ENCODE measurements at places on chromosomes 1 and 21.

DNA sequence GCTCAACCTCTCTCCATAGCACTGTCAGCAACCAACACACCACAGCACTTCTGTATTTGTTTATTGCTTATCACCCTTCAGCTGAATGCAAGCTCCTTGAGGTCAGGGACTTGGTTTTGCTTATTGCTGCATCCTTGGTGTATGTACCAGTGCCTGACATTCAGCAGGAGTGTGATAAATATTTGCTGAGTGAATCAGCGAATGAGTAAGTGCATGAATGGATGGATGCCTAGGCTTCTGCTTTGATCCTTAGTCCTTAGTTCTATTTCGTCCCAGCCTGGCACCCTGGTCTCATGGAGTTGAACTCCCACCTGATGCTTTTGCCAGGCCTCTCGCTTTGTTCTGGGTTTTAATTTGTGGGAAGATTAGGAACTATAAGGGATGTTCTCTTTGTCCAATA is 88.2 kb downstream of the ZSCAN20 start:
- DNase-seq, result no peak

DNA sequence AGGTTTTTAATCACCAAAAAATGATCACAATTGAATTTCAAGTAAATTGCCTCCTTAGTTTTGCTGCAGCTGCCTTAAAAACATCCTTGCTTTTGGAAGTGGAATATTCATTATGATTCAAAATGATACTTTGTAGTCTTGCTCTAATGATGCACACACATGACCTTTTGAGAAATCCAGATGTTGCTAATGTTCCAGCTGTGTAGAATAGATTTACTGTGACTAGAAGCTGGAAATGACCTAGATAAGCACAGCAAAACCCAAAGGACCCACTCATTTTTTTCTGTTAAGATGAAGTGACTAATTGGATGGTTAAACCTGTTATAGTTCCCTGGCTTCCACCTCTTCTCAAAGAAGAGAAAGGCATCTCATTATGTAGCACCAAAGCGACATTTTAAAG is 64.6 kb upstream of the RALGPS2 start:
- no peak for DNase-seq

DNA sequence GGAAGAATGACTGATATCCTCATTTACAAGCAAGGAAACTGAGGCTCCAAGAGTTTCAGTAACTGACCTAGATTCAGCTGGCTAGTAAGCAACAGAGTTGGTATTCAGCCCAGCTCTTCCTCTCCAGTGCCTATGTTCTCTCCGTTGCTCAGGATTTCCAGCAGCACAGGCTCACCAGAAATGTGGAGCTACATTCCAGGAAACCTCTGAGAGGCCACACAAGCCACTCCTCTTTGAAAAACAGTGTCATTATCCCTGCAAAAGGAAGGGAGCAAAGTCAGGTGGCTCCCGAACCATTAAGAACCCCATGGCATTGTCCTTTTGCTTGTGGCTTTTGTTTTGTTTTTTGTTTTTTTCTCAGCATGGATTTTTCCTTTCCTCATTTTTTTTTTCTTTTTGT is 40.6 kb upstream of the DUSP10 start:
- no peak for DNase-seq

GRCh38 chr21:18152371-18152770 is 92.3 kb upstream of the CHODL start:
- DNase-seq, result no peak

GRCh38 chr1:193348091-193348768 is 161.8 kb upstream of the B3GALT2 start:
- DNase-seq, result no peak

DNA sequence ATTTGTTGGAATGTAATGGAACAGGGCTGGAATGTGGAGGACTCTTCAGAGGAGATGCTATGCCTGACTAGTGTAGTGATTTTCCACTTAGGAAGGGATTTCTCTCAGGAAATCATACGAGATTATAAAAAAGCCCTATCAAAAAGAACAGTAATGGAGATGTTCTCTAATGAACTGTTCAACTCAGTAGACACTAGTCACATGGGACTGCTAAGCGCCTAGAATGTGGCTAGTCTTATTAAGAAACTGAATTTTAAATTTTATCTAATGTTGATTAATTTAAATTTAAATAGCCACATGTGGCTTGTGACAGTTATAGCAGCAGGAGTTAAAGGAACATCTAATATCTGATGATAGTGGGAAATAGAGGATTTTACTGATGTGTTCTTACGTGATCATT is 94.0 kb downstream of the SLC35F3 start:
- DNase-seq, result no peak

- no peak for DNase-seq
These were observed 5.5 kb downstream of the SEC16B start for GRCh38 chr1:177964336-177964735.

DNA sequence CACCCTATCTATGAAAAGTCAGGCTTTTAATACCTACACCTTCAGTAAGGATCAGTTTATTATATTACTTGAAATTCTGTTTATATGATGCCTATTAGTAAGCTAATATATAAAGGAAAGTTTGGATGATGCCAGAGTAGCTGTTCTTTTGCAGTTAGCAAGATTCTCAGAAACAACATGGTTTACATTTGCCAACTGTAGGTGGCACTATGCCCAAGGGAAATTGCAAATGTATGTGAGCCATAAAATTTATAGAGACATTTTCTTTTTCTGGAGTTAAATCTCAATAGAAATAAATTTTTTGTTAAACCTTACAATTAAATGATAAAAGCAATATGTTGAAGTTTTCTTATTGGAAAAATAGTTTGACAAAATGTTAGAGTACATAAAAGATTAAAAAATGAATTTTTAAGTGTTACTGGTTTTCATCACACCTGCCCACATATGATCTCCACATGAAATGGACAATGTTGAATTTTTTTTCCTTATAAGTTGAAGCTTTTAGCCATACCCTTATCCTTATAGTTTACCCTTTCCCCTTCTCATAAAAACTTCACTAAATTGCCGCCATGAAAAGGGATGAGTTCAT is 32.1 kb upstream of the EPHX4 start:
- DNase-seq, result peak; percentile 12

GRCh38 chr1:218872928-218873327 is 300.8 kb upstream of the LYPLAL1 start:
- DNase-seq, result no peak
